ENCODE measurements at places on chromosomes 2 and 18.

DNA sequence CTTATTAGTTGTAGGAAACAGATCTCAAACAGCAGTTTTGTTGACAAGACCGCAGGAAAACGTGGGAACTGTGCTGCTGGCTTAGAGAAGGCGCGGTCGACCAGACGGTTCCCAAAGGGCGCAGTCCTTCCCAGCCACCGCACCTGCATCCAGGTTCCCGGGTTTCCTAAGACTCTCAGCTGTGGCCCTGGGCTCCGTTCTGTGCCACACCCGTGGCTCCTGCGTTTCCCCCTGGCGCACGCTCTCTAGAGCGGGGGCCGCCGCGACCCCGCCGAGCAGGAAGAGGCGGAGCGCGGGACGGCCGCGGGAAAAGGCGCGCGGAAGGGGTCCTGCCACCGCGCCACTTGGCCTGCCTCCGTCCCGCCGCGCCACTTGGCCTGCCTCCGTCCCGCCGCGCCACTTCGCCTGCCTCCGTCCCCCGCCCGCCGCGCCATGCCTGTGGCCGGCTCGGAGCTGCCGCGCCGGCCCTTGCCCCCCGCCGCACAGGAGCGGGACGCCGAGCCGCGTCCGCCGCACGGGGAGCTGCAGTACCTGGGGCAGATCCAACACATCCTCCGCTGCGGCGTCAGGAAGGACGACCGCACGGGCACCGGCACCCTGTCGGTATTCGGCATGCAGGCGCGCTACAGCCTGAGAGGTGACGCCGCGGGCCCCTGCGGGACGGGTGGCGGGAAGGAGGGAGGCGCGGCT lies at the start of gene TYMS:
Gene TYMS, plus strand, starts transcription at position 343 of the 690 bp plus-strand sequence. Its CDS starts 90 bp downstream, at position 433.
- DNase-seq = peak; percentile 82

GRCh38 chr2:218777276-218777990 lies 4.5 kb upstream of the CYP27A1 start:
- no peak for DNase-seq

DNA sequence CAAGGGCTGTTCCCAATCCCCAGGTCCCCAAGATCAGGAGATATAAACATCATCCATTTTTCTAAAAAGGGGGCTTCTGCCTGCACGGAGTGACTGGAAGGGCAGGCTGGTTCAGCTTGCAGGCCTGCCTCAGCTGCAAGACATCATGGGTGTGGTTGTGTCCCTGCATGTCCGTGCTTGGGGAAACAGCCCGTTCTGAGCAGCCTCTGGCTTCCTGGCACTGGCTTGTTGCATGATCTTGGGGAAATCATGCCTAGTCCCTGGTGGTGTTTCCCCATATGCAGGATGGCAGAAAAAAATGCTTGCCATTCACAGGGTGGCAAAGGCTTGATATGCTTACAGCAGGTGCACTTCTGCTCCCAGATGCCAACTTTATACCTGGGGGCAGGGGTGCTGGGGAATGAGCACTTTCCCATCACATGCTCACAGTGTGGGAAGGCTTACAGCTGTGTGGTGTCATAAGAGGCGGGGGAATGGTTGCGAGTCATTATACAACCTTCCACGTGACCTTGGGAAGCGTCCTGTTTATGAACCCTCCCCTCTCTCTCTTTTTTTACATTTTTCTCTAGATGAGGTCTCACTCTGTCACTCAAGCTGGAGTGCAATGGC lies 7.2 kb downstream of the PCARE start:
- no peak for DNase-seq

DNA sequence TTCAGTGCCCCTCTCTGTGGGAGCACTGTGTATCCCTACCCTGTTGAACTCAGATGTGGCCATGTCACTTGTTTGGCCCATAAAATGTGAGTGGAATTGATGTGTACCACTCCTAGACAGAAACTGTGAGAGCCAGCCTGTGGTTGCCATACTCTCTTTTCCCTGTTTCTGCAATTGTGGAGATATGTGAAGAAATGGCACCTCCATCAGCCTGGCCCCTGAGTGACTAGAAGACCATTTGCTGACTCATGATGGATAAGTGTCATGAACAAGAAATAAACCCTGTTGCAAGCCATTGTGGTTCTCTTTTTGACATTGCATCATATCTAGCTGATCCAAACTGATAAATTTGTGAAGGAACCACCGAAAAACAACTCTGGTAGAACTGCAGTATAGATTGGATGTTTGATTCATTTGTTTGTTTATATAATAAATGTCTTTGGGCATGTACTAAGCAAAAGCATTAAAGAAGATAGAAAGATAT lies 214.5 kb upstream of the FBXO11 start:
- no peak for DNase-seq

DNA sequence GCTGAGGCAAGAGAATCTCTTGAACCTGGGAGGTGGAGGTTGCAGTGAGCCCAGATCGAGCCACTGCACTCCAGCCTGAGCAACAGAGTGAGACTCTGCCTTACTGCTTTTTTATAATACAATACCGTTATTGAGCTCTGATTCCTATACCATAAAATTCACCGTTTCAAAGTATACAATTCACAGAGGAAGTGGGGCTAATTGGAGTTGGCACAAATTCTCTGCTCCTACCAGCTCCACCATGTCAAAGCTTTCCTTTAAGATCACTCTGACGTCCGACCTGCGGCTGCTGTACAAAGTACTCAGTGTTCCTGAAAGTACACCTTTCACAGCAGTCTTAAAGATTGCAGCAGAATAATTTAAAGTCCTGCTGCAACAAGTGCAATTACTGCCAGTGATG lies 29.6 kb upstream of the CYBRD1 start:
- DNase-seq = no peak

GRCh38 chr18:58788470-58788869 lies 76.2 kb upstream of the ZNF532 start:
- DNase-seq = no peak

DNA sequence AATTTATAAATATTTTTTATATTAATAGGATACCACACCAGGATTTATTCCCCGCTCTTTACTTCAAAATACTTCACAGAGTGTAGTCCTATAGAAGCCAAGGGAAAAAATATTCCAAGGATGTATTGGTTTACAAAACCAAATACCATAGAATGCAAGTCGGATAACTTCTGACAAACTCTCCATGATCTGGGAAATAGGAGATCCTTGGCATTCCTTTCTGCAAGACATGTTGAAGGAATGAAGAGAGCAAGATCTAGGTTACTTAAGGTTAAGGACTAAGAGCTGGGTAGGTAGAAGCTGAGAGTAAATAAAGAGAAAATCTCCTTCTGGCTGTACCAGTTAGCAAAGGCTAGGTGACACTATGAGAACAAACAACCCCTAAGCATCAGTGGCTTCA lies 141.2 kb downstream of the LRATD1 start:
- DNase-seq = no peak

GRCh38 chr2:232637866-232638583 lies 4.6 kb downstream of the EFHD1 start:
- DNase-seq = no peak

GRCh38 chr2:223095207-223095606 lies 43.2 kb downstream of the KCNE4 start:
- DNase-seq = no peak

DNA sequence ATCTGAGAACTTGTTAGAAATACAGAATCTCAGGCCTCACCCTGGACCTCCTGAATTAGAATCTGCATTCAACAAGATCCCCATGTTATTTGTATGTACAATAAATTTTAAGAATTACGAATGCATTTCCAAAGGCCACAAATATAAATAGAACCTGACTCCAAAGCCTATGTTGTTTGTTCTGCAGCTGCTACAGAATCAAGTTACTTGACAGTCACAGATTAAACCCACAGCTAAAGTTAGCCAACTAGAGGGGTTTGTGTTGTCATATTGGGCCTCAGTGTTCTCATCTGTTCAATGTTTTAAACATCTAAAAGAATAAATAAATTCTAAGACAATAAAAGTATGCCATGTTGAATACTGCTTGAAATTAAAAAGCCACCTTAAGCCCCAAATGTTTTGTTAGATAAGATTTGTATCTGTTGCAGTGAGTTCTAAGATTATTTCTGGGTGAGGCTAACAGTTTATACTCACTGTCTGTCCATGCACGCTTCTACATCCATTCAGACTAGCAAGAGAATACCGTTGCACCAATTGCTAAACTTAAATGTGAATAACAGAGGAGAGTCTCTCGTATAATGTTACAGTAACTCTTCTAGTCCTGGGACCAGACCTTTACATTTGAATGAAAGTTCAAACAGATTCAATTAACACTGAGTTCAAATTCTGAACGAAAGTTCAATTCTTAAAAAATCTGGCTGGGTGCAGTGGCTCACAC lies 200.4 kb downstream of the MEMO1 start:
- DNase-seq = no peak

DNA sequence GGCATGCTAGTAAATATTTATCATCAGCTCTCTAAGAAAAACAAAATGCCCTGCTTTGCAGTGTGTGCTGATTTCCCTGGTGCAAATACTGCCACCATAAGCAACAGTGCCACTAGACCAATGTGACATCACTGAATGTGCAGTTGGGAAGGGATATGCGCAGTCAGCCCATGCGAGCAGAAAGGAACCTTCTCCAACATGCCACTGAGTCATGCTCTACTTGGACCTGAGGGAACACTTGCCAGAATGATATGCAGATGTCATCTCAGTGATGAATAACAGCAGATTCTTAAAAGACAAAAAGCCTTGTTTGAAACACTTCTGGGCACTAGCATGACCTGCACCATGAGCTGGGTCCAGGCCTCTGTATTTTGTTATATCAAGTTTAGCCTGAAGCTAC lies 55.3 kb upstream of the REL start:
- DNase-seq = no peak

DNA sequence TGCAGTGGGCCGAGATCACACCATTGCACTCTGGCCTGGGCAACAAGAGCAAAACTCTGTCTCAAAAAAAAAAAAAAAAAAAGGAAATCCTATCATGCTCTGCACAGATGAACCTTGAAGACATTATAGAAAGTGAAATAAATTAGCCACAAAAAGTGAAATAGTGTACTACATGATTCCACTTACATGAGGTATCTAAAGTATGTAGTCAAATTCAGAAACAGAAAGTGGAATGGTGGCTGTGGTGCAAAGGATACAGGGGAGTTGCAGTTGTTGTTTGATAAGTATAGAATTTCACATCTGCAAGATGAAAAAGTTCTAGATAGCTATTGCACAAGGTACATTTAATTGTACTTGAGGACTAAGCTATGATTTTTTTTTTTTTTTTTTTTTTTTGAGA lies 5.2 kb downstream of the ZRANB3 start:
- no peak for DNase-seq

DNA sequence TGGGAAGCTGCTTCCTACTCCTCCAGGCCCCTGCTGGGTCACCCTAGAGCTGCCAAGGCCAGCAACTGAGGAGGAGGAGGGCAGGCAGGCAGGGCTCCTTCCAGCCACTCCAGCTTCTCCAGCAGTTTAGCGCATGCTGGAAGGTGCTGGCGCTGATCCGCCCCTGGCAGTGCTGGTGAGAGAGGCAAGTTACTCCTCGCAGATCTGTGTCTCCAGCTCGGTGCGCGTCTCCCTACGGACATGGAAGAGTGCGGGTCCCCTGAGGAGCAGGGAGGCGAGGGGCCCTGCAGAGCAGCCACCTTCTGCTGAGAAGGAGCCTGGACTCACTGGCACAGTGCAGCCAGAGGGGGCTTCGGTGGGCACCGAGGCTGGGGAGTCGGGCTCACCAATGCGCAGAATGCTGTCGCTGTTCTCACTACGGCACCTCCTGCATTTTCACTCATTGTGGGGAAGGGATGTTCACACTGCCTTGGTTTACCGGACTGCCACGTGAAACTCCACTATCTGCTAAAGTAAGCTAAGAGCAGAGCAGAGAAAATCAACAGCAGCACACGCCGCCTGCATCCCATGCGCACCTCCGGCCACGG lies 206.0 kb downstream of the HDAC4 start:
- DNase-seq = no peak

- no peak for DNase-seq
Observed at GRCh38 chr2:204885747-204886146, 340.5 kb downstream of the PARD3B start.

DNA sequence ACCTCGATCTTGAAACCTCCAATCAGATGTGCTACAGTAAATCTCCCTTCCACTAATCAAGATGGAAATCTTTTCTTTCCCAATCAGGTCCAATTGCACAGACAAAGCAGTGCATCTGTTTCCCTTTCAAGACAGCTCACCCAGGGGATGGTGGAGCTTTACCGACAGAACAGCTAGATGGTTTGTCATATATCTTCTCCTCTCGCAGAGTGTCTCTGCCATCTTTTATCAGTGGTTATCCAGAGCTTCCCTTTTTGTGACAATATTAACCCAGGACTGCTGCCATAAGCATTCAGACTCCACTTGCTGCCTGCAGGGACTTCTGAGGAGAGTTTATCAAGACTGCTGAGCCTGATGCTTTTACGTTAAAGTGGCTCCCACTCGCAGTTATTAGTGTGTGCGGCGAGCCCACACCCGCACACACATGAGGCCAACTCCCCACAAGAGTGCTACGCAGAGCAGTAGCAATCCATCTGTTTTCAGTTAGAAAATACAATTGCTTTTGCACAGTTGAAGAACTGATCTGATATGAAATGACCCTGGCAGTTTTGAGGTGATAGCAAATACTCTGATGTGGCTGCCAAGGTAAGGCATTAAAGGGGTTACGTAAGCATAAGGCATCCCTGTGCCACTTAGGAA lies 398.9 kb downstream of the NCKAP5 start:
- DNase-seq = no peak

DNA sequence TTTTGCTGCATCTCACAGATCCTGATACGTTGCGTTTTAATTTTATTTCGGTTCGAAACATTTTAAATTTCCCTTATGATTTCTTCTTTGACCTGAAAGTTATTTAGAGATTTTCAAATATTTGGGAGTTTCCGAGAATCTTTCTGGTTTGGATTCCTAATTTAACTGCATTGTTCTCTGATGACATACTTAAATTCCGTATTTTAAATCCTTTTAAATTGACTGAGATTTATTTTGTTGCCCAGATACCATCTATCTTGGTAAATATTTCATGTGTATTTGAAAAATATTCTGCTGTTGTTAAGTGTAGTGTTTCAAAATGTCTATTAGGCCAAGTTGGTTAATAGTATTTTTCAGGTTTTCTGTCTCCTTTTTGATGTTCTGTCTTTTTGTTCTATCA lies 37.7 kb downstream of the MROH2A start:
- DNase-seq = no peak
